ENCODE measurements at places on chromosomes 16 and 17. TPM values are rescaled to one million over a fixed set of nuclear protein-coding genes. Genes with fewer than 3 reads are reported as not detected.

Gene CDH3
- 0.39 TPM for total RNA-seq

Gene SNTB2
- 15.4 TPM for total RNA-seq

DNA sequence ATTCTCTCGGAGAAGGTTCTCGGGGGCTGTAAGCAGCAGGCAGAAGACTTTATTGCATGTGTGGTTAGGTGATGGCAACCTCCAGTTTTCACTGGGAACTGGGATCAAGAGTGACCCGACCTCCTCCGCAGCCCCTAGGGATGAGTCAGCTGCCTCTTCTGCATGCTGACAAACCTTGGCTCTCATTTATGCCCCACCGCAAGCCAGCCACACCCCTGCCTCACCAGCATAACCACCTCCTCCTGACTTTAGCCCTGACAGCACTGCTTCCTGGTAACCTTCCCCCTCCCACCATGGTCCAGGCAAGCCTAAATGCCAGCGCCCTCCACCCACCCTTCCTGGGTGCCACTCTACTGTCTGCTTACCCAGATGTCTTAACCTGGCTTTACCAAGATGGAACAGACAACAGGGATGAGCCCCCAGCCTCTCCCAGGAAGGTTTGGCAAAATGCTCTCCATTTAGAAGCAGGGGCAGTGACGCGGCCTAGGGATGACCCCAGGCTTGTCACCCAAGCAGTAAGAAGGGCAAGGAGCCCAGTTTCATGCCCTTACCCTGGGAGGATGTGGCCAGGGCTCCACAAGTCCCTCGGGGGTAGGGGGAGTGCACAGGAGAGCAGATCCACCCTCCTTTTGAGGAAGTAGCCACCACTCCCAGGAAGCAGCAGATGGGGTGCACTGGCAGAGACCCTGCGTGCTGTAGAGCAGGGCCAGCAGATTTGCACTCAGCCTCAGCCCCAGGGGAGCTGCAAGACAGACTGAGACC lies 73.5 kb downstream of the GOSR1 start:
- DNase-seq = no peak

DNA sequence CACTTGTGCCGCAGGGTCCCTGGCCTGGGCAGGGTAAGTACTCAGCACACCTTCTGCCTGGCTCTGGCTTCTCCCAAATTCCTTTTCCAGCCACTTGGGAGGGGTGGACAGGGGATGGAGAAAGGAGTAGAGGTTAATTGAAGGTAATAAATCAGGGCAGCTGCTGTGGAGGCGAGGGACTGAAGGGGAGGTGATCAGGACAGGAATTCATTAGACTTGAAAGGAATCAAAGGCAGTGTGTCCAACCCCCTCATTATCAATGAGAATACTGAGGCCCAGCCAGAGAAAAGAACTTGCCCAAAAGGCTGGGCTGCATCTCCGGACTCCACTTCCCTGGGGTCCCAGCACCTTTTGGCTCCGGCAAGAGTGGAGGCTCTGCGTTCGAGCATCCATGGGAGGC lies 2.4 kb downstream of the SOST start:
- no peak for DNase-seq

DNA sequence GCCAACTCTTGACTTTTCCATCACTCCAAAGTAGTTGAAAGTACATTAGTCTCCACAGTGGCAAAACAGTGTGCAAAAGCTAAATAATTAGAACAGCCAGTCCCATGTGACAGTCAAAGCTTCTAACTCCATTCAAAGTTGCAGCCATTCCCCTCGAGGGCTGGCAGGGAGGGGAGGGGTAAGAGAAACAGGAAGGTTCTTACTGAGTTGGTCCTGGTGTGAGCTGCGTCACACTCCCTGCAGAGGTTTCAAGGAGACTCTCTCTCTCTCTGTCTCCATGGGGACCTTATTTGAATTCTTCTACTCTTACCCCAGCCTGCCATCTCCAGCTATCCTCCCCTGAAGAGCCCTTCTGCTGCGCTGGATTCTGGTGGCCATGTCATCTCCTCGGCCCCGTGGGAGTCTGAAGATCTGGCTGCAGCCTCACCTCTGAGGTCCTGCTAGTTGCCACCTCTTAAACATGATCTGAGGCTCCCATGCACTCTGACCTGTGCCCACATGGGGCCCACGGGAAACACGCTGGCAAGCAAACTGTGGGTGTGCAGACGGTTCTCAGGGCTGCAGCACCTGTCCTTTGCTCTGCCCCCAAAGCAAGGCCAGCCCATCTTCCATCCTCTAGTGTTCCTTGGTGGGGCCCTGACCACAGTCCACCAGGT lies 23.3 kb upstream of the STH start:
- DNase-seq = no peak

DNA sequence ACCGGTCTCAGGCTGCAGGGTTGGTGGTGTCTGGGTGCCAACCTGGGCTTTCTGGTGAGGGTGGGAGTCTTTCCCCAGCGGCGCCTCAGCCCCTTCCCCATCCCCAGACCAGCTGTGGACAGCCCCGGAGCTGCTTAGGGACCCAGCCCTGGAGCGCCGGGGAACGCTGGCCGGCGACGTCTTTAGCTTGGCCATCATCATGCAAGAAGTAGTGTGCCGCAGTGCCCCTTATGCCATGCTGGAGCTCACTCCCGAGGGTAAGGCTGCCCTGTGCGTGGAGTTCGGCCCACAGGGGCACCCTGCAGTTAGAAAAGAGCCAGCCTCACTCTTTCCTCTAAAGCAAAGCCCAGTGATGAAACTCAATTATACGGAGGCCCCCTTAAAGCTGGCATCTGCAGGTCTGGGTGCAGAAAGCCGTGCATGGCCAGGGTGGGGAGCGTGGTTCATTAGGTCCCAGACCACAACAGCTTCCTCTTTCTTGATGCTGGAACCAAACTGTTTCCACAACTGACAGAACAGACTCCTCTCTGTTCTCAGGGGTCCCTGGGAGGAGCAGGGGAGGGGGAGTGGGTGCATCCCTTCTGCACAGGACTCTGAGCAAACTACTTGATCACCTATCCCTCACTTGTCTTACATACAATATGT lies 10.7 kb downstream of the GUCY2D start:
- no peak for DNase-seq

- no peak for DNase-seq
Observed at GRCh38 chr17:35795007-35795870, at the start of gene MMP28. Gene MMP28 (minus strand): TSS chr17:35795641. CDS start chr17:35795377, 264 bp downstream.

DNA sequence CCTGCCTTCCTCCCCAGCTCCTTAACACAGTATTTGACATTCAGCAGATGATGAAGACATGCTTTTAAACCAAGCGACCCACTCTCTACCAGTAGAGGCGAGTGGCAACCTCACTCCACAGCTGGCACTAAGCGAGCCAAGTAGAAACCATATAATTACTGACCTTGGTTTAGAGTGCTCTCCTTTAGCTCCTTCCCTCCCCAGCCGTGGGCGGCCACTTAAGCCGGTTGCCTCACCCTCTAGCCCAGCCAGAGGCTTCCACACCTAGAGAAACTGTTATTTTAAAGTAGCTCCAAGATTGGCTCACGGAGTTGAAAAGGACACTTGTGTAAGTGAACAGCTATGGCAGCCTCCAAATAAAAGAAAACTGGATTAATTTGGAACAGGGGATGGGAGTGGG lies 109.1 kb upstream of the CRHR1 start:
- no peak for DNase-seq

Measured in CD4-positive, alpha-beta memory T cell (primary cell).